Kidney epithelial cell (primary cell): ENCODE measurements at places on chromosomes 6 and 20. TPM values are rescaled to one million over a fixed set of nuclear protein-coding genes. Genes with fewer than 3 reads are reported as not detected.
A peak's percentile ranks its signal among the peaks of the same experiment; 100 is the strongest.

The SLC52A3 gene
- total RNA-seq = 2.7 and 2.8 TPM in 2 replicates

The BPIFB2 gene
- not detected in 2 replicates for total RNA-seq

The SEL1L2 gene
- not detected in 2 replicates for total RNA-seq

The SRMS gene
- 0.48 TPM in 1 of 2 replicates, not detected in the other for total RNA-seq

GRCh38 chr6:144477396-144477795, 192.3 kb downstream of the UTRN start:
- no peak for DNase-seq

DNA sequence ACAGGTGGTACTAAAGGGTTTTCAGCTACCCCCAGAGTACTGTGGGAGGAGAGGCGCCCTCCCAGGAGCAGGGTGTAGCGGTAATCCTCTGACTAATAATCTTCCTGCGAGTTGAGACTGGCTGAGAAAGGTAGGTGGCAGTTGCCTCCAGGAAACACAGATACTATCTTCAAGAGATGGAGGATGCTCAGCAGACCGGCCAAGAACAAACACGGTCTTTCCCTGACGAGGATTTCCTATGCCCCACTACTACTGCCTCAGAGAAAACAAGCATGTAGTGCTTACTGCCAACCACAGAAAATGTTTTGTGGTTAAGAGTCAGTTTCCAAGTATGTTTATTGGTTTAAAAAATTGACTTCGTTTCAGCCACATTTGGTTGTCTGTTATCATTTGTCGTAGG, 26.8 kb downstream of the C6orf89 start:
- DNase-seq = peak; percentile 63
